Hippocampal formation (tissue), 2 donors: ENCODE measurements at places on chromosomes 3 and 15.
A peak's percentile ranks its signal among the peaks of the same experiment; 100 is the strongest.

DNA sequence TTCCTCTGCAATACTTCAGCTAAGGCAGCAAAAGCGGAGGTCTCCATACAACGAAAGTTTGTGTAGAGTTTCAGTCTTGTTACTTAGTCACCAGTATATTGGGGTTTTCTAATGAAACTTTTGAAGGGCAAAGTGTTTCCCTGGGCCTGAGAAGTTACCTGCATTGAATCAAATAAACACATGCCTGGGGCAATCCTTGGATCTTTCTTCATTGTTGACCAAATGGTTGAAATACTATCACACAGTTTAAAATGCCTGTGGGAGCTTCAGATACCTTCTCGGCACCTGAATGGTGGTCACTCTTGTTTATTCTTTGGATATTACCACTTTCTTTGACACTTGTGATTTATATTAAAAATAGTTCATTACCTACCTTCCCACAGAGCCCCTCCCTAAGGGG is 988 bp upstream of the CHSY1 start:
- DNase-seq: no peak

DNA sequence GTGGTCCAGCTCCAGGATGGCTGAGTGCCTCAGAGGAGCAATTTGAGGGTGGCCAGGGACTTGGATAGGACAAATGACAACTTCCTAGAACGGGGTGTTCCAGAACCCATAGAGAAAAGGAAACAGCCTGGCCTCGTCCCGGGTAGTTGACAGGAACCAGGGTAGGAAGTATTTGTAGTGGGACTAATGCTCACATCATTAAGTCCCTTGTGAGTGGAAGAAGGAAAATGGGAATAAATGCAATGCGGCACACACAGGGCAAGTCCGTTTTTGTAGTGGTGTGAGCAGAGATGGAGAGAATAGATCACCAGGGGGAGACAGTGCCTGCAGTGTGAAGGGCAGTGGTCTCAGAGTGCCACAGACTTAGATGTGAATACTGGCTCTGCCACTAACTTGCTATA is 19.6 kb downstream of the TIMP4 start:
- DNase-seq: no peak

- no peak for DNase-seq
Observed at GRCh38 chr15:76625267-76625666, 279.9 kb downstream of the SCAPER start.

DNA sequence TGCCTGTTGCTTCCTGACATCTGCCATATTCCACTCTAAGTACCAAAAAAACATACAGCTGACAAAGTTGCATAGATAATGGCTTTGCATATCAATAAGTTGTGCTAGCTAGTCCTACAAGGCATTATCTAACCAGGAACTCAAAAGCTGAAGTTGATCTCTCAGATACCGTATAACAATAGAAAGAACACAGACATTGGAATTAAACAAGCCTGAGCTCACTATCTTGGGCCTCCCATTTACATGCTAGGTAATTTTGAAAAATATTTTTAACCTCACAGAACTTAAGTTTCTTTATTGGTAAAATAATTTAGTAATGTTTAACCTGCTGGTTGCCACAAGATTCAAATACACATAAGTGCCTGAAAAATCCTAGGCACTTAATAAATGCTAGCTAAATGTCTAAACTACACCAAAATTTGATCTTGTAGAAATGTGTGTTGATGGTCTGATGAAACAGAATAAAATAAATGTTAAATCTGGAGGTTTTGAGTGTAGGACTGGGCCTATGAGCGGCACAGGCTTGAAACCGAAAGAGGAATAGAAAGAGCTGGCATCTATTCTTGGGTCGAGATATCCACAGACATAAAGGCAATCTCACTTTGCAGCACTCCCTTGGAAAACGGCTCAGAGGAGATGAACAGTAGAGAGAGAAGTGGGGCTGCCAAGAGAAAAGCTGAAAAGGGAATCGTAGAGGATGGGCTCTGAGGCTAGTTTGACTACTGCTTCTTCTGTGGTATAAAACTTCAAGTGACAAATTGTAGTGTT is 29.9 kb upstream of the TTC14 start:
- no peak for DNase-seq

DNA sequence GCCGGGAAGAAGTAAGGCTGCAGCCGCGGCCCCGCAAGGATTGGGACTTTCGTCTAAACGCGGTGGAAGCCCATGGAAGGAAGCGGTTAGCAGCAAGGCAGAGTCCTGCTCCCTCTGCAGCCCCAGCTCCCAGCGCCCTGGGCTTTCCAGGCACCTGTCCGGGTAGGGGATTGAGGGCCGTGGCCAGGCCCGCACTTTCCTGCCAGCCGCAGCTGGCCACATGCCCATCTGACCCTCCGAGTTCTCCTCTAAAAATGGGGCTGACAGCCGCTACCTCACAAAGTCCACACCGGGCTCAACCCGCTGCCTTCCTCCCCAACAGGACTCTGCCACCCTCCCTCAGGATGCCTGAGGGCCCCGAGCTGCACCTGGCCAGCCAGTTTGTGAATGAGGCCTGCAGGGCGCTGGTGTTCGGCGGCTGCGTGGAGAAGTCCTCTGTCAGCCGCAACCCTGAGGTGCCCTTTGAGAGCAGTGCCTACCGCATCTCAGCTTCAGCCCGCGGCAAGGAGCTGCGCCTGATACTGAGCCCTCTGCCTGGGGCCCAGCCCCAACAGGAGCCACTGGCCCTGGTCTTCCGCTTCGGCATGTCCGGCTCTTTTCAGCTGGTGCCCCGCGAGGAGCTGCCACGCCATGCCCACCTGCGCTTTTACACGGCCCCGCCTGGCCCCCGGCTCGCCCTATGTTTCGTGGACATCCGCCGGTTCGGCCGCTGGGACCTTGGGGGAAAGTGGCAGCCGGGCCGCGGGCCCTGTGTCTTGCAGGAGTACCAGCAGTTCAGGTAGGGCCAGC is 1.9 kb downstream of the NEIL1 start:
- DNase-seq: no peak

DNA sequence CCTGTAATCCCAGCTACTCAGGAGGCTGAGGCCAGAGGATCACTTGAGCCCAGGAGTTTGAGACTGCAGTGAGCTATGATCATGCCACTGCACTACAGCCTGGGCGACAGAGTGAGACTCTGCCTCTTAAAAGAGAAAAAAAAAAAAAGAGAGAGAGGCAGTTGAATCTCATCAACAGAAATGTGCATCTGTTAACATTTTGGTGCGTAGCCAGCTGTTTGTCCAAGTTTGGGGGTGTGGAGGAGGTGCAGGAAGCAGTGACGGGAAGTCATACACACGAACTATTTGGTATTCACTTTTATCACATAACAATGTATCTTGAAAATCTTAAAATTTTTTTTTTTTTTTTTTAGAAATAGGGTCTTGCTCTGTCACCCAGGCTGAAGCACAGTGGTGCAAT is 18.2 kb upstream of the CEMIP start:
- DNase-seq: no peak

GRCh38 chr15:73959012-73959581 is 32.8 kb downstream of the LOXL1 start:
- no peak for DNase-seq

- DNase-seq: no peak
Observed at GRCh38 chr15:68278595-68279405, 1.3 kb downstream of the FEM1B start.

DNA sequence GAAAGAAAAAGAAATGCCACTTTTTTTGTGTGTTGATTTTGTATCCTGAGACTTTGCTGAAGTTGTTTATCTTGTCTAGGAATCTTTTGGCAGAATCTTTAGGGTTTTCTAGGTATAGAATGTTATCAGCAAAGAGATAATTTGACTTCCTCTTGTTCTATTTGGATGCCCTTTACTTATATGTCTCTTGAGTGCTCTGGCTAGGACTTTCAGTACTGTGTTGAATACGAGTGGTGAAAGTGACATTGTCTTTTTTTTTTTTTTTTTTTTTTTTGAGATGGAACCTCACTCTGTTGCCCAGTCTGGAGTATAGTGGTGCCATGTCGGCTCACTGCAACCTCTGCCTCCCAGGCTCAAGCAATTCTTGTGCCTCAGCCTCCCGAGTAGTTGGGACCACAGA is 64.7 kb upstream of the NPHP3 start:
- DNase-seq: no peak

GRCh38 chr15:30877070-30877469 is 26.6 kb upstream of the FAN1 start:
- DNase-seq: no peak

GRCh38 chr3:120168611-120169010 is 74.4 kb upstream of the GSK3B start:
- DNase-seq: no peak

GRCh38 chr15:37058316-37058985 is 41.9 kb downstream of the MEIS2 start:
- no peak for DNase-seq

GRCh38 chr15:100158356-100158755 is 183.4 kb downstream of the ADAMTS17 start:
- DNase-seq: no peak

DNA sequence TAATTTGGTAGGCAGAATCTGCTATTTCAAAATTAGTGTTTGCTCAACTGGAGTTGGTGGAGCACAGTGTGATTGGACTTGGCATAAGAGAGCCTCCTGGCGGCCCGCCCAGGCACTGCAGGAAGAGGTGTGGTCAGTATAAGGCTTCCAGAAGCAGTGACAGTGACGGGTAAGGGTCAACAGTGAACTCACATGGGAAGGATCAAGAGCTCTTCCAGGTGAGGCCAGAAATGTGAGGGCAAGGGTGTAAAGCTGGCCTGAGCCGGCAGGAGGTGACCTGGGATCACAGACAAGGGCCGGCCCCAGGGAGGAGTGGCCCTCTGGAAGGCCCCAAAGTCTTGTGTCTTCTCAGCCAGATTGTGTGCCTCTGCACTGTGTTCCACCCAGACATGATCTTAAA is 93.2 kb upstream of the RNF7 start:
- no peak for DNase-seq

GRCh38 chr3:8759038-8759707 is 10.2 kb downstream of the OXTR start:
- DNase-seq: no peak

DNA sequence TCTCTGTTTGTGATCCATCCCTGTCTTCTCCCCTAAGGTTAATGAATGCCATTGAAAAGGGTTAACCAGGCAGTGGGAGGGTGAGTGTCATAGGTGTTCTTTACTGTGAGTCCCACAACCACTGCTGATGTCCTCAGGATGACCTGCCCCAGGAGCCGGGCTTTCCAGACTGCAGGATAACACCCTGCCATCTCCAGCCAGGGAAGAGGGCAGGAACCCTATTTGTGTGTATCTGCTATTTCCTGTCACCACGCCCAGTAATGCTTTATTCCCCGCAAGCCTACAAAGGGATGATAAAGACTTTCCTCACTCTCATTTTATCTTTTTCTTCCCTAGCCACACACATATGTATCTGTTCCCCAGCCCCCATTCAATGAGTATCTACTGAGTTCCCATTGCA is 15.6 kb upstream of the CTXND1 start:
- no peak for DNase-seq

GRCh38 chr3:179613807-179614206 is 9.2 kb downstream of the NDUFB5 start:
- DNase-seq: no peak

- no peak for DNase-seq
Observed at GRCh38 chr3:52024765-52025452, 29.2 kb upstream of the RPL29 start.

DNA sequence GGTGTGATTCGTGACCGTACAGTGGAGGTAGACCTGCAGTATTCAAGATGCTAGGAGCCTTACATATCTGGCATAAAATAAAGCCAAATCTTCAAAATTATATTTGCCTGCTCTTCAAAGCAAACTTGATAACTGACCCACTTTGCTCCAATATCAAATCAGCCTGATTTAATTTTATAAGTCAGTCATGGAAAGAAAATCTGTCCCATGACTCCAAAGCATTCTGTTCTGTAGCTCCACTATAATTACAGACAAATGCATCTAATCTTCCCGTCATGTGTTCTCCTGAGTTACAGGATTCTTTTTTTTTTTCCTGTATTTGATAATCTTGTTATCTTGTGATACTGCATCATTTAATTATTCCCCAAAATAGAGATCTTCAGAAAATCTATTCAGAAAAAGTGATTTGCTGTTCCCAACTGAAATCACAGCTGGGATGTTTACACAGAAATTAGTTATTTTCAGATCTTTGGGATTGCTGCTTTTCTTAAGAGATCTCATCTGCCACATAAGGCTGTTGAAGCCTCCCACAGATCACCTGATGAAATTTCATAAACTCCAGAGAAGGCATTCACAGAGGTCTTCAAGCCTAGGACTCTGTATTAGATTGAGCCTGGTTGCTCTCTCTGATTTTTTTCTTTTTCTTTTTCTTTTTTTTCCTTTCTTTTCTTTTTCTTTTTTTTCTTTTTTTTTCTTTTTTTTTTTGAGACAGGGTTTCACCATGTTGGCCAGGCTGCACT is 27.2 kb downstream of the TIMP4 start:
- no peak for DNase-seq

GRCh38 chr15:70569091-70569713 is 194.2 kb downstream of the UACA start:
- DNase-seq: peak; percentile 31

DNA sequence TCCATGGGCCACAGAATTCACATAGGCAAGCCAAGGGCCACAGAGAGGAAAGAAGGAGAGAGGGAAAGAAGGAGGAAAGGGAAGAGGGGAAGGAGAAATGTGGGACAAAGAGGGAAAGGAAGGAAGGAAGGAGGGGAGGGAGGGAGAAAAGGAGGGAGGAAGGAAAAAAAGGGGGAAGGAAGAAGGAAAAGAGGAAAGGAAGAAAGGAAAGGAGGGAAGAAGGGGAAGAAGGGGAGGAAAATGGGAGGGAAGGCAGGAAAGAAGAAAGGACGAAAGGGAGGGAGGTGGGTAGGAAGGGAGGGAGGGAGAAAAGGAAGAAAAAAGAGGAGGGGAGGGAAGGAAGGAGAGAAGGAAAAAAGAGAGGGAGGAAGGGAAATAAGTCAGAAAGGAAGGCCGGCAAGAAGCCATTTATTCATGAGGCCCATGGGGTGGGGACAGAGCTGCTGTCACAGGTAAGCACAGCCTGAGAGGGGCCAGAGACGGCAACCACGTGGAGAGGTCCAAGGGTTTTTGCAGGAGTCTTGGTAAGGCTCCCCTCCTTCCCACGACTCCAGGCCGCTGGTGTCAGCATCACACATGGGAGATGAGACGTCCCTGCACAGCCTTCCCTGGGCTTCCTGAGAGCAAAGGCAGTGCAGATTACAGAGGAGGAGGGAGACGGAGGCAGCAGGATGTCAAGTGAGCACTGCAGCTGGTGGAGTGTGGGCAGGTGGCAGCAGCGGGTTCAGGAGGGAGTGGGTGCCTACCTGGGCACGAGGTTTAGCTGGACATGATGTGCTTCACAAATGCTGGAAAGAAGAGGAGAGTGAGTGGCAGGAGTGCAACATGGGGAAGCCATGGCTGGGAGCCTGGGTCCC is 5.5 kb downstream of the MYL3 start:
- DNase-seq: no peak

GRCh38 chr3:186107215-186108105 is 1.4 kb downstream of the ETV5 start:
- peak; percentile 79 for DNase-seq

GRCh38 chr3:36212251-36212650 is 168.1 kb upstream of the STAC start:
- no peak for DNase-seq

DNA sequence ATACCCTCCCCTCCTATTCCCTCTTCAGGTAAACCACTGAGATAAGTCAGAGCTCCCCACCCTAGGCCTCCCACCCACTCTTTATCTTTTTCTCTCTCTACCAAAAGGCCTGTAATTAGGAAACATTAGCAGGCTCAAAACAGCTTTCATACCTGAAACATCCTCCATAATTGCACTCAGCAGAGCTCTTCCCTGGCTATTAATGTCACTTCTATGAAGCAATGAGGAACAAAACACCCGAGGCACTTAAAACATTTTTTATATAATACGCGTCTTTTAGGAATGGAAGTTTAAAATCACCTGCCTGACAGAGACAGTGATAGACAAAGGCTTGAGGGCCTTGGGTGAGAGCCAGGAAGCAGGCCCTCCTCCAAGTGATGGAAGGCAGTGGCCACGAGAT is 138.9 kb downstream of the EPHB1 start:
- DNase-seq: no peak
